ENCODE measurements at places on chromosomes 5 and 9.
A peak's percentile ranks its signal among the peaks of the same experiment; 100 is the strongest.

DNA sequence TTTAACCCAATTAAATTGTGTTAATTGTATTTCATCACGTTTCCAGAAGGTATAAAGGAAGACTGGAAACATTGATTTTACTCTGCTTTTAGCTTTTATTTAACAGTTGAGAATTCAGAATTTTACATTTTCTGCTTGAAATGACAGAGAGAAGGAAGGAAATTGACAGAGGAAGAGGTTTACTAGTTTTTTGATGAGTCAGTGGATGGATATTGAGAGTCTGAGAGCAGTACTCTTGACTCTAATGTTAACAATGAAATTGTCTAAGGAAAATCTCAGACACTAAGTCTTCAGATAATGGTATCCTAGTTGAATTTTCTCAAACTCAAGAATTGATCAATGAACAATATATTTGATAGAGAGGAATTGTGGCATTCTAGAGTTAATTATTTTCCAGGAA is 60.6 kb downstream of the IPO11 start:
- DNase-seq, result no peak

- no peak for DNase-seq
These were observed 7.3 kb downstream of the DAPK1 start for GRCh38 chr9:87504938-87505337.

DNA sequence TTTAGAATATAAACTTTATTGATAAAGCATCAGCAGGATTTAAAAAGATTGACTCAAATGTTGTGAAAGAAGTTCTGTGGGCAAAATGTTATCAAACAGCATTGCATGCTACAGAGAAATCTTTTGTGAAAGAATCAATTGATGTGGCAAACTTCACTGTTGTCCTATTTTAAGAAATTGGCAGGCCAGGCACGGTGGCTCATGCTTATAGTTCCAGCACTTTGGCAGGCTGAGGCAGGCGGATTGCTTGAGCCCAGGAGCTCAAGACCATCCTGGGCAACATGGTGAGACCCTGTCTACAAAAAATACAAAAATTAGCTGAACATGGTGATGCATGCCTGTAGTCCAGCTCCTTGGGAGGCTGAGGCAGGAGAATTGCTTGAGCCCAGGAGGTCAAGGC is 17.4 kb downstream of the ZBTB43 start:
- no peak for DNase-seq

DNA sequence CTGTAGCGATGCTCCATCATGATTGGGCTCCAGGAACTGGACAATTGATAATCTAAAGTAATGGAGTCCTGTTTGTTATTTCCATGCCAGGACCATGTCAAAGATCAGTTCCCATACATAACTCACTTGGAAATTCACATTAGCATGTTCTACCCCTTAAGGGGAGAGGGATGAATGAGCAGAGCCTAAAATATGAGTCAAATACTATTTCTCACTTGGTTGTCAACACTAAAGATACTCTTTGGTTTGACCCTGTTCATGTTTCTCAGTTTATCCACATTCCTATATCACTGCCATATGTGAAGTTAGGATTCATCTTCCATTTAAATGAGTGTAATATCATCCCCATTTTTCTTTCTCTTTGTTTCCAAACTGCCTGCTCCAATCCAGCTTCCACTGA is 321.6 kb upstream of the PAPPA start:
- no peak for DNase-seq

- no peak for DNase-seq
These were observed 60.3 kb upstream of the PARP8 start for GRCh38 chr5:50606179-50606578.

GRCh38 chr9:103193992-103194391 is 198.9 kb downstream of the CYLC2 start:
- DNase-seq, result no peak

DNA sequence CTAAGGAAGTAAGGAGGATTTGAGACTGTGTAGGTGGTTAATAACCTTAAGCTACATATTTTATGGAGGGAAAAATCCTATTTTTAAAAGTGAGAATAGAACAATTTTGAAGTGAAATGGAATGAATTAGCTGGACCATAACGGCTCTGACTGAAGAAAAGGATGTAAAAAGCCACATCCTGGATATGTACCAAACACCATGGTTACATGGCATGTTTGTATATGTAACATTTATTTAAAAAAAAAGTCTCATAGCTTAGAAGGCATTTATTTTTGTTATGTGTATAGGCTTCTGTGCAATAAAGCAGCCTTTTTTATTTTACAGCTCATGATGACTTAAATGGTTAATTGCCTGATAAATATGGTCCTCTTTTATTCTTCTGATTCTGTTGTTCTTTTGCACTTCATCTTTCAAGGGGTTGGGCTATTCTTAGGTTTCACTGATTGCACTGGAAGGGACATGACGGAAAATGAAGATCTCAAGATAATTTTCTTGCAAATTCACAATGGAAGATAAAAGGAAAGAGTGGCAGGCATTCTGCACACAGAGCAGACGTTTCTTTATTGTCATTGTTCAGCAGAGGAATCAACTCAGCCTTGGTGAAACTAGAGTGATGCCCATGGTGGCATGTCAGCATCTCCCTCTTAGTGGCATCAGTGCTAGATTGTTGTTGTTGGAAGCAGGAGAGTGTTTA is 63.1 kb downstream of the DOCK8 start:
- DNase-seq, result no peak

DNA sequence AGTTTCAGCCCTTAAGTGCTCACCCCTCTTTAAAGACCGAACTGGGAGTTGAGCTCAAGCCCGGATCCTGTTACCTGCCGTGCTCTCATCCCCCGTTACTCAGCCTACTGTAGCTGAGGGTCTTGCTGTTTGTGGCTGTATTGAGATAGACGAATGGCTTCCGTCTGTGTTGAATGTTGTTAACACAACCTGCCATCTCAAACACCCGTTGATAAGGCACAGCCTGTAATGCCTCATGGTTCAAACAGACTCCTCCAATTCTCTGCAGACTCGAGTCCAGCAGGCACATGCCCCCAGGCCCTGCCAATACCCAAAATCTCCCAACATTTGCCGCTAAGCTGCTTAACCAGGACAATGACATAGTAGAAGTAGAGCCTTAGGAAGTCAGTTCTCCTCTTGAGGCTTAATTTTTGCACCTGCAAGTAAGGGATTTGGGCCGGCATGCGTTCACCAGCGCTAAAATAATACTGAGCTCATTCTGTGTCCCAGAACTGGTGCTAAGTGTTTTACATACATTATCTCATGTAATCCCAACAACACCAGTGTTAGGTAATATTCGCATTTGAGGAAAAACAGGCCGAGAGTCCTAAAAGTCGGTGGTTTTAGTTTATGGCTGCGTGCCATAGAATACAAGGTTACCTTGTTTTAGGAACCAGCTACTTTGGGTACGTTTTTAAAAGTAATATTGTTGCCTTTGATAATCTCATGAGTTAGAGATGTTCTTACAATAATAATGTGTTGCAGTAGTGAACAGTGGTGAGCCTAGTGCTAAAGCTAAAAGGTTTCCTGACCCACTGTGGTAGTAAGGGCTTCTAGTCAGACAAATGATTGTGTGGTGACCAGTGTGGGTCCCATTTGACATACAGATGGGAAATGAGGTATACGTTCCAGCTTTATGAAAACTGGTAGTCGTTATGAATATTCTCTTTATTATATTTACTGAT is 1.5 kb upstream of the RFX3 start:
- DNase-seq, result no peak

GRCh38 chr5:66727630-66728029 is 131.4 kb downstream of the MAST4 start:
- no peak for DNase-seq

DNA sequence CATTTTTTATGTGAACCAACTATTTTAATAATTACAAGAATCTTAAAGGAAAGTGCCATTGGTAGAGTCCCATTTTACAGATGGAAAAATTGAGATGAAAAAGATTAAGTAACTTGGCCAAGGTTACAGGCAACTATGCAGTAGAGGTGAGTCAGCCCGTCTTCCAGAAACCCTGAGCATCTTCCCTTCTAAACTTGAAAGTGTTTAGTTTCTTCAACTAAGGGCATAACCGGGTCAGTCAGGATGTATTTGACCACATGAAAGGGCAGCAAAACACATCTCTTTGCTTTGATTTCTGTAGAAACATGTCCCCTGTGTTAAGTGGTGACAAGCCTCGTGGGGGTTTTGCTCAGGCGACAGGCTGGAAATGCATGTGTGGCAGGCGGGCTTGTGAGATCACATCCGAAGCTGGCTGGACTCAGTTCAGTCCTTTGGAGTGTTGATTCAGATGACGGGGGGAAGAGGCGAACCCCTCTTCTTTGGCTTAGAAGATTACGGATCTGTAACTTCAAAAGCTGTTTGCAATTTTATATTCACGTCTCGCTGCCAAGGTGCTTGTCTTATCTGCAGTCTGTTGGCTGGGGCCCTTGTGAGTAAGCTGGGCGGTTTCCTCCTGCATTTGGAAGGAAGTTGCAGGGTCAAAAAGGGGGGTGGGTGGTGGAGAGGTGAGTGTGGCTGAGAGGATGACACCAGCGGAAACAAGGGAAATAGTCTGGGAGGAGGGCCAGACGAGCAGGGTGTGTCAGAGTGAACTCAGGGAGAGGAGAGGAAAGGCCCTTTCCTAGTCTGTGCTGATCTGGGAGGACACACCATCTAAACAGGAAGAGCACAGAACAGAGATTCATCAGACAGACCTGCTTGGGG is 78.9 kb upstream of the RPS23 start:
- no peak for DNase-seq

DNA sequence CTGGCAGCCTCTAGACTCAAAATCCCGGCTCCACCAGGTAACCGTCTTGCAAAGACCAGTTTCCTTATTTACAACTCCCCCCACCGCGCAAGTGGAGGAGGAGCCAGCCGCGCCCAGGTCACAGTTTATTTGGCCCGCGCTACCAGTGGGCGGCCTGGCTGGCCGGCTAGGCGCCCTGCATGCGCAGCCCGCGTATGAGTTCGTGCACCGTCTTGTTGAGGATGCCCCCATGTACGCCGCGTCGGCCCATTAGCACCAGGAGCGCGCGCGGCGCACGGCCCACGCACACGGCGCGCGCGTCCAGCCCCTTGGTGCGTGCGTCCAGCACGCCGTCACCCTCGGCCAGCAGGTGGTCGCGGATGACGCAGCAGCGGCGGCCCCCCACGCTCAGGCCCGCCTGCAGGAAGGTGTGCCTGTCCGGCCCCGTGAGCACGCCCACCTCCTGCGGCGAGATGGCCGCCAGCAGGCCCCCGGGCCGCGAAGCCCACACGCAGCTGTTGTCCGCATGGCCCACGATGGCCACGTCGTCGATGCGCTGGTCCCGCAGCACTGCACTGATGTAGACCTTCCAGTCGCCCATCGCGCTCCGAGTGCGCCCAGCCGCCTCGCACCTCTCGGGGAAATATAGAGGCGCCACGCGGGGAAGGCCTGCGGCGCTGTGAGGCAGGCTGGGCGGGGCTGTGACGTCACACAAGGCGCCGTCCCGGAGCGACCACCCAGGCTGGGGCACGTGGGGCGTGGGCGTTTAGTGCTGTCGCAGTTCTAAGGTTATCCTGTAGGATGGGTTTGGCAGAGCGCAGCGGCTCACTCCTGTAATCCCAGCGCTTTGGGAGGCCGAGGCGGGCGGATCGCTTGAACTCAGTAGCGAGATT is at the start of gene PFN3:
PFN3 (minus strand) TSS at position 665 of the 872 bp plus-strand sequence; CDS start at position 580, 85 bp downstream.
- DNase-seq, result no peak

DNA sequence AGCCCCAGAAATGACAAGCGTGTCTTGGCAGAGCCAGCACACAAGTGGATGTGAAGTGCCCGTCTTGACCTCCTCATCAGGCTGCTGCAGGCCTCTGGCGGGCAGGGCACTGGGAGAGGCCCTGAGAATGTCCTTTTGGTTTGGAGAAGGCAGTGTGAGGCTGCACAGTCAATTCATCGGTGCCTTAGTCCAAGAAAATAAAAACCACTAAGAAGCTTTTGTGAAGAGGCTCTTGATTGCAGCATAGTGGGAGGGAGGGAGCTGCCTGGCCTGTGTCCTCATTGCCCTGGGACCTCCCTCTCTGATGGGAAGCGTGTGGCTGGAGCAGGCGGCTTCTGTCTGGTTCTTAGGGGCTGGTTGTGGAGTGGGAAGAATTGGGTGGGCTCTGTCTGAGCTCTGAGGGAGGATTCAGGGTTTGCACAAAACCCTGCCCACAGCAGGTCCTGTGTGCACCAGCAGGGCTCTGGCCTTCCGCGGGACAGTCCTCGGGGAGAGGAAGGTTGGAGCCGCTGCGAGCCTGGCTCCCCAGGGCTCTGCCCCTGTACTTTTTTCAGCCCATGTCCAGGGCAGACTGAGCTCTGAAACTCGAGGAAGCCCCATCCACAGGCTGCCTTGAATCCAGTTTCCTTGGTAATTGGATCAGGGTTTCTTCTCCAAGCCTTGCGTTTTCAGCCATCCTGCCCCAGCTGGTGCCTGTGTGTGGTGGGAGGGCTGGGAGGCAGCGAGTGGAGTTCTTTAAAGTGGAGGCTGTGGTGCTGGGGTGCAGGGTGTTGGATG is 1.1 kb downstream of the HRCT1 start:
- DNase-seq, result no peak

GRCh38 chr9:35569206-35569605 is 35.9 kb upstream of the TESK1 start:
- DNase-seq, result no peak

DNA sequence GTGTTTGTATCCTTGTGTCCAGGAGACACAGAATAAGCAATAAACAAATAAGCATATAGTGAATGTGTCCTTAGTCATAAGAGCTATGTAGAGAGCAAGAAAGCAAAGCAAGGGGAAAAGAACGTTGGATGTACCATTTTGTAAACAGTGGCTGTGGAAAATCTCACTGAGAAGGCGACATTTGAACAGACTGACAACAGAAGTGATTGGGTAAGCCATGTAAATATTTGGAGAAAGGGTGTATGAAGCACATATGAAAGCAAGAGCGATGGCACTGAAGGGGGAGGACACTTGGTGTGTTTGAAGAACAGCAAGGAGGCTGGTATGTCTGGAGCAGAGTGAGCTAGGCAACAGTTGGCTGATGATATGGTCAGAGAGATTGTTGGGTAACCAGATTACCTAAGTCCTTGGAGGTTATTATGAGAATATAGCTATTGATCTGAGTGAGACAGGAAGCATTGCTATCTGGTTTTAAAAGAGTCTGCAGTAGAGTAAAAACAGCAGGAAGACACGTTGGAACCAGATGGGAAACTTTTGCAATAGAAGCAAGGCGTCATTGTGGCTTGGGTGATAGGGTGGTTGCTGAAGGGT is 115.5 kb upstream of the IL7R start:
- DNase-seq, result peak; percentile 9

GRCh38 chr9:137178201-137178938 is 6.5 kb upstream of the TMEM210 start:
- DNase-seq, result no peak

- no peak for DNase-seq
These were observed 123.5 kb upstream of the SARDH start for GRCh38 chr9:133861692-133862091.

DNA sequence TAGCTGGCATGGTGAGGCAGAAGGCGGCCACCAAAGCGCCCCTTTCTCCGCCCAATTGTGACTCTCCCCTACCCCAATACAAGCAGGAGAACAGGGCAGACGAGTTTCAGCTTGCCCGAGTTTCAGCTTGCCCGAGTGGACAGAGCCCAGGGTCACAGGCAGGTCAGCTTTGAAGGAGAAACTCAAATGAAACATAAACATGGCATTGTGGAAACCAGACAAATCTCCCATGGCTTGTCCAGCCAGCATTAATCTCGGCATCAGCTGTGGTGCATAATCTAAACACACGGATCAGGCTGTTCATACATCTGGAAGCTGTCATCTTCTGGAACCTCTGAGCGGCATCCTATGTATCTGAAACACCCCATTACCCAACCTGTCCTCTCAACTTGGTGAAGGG is 16.9 kb downstream of the PTCH1 start:
- DNase-seq, result peak; percentile 62
